Amygdala (tissue), 56 donors: ENCODE measurements at places on chromosomes 11 and 22.

DNA sequence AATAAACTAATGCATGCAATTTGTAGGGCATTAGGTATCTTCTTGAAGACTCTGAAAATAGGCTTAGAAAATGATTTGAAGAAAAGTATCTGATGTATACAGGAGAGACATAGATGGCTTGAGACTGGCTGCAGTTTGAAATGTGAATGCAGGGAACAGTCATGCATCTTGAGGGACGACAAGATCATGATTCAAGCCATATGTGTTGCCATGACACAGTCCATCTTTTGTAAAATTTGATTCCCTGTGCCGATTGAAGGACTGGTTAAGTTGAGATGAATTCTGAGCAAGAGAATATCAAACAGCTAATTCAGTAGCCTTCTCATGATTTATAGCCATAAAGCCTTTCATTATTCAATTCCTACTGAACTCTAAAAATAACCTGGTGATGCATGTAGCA lies 231.6 kb downstream of the CASP12 start:
- no peak for DNase-seq

- no peak for DNase-seq
Measured at GRCh38 chr22:36790648-36791047, 14.7 kb upstream of the IFT27 start.

GRCh38 chr11:93939084-93939760 lies 81.9 kb upstream of the HEPHL1 start:
- DNase-seq, result no peak

DNA sequence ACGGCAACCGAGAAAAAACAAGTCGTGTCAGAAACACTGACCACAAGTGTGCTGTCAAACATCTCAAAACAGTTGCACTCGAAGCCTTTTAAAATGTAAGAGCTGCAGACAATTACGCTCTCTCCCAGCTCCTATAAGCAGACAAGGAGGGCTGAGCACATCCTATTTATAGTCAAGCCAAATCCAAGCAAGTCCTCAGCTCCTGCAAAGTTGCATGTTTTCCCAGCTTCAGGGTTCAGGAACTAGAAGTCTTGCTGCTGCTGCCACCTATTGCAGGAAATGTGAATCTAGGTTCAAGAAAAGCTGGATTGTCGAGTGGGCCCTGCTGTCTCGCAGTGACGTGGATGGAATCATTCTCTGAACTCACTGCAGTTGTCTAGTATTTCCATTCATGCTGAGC lies 15.5 kb downstream of the EFCAB6 start:
- DNase-seq, result no peak

- no peak for DNase-seq
Measured at GRCh38 chr22:32106930-32107329, 52.2 kb downstream of the C22orf42 start.

DNA sequence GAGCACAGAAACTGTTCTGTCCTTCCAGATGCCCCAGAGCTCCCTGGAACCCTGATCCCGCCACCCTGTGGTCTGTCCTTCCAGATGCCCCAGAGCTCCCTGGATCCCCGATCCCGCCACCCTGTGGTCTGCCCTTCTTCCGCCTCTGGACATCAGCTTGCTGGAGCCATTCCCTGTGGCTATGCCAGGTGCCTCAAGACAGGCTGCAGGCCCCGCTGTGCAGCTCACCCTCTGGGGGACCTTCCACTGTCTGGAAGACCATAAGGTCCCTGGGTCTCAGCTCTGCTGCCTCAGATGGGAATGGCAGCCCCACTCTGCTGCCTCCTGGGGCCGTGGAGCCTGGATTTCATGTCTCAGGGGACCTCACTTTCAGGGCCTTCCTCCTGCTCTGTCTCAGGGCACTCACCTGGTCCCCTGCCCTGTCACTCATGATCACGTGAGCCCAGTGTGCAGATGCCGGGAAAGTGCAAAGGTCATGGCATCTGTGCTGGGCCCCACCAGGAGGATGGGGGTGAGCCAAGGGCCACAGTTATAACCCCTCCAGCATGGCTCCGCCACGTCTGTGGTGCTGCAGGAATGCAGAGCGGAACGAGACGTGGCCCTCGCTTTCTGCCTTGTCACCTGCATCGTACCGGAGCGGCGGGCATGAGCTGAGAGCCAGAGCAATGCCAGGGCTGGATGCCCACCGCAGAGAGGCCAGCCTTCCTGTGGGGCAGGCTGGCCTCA lies 1520.7 kb downstream of the BRD1 start:
- no peak for DNase-seq

DNA sequence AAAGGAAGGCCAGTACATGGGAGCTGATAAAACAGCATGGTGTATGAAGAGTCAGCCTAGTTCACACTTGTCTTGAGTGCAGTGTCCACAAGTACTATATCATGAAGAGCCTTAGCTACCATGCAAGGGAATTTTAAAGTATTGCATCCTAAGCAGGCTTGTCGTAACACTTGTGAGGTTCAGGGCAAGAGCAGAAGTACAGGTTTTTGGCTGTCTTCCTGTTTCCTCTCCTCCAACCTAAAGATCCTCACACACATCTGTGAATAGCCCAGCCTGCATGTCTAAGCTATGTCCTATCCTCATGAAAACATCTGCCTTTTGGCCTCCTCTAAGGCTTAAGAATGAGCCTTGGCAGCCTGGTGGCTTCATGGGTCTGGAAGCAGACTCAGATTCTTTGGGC lies 34.6 kb upstream of the TMEM123 start:
- no peak for DNase-seq

DNA sequence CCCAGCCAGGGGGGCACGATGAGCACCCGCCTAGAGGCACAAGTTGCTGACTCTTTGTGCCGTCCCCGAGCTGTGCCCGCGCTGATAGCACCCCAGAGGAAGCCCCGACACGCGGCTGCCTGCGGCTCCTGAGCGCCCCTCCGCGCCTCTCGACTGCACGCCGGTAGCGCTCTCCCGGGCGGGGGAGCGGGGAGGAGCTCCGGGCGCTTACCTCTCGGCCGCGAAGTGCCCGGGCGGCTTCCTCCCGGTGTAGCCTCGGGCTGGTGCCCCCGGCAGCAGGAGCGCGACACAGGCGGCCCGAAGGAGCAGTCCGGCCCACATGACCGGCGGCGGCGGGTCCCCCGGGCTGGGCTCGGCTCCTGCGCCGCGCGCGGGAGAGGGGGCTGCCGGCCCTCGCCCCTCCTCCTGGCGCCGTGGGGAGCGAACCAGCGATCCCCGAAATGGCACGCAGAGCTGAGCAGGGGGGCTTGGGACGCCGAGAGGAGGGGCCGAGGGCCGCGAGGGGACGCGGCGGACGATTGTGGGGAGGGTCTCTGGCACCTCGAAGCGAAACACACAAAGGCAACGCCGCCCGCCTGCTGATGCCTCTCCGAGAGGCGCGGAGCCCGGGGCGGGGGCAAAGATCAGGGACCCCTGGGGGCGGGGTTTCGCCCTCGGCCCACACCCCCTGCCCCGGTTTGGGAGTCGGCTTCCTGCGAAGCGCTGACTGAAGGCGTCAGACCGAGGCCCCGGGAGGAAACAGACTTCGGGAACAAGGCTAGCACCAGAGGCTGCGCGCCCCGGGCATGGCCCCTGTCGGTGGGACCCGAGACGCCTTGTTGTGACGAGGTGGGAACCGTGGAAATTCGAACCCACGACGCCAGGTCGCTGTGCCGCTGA lies at the start of gene VWCE:
Gene VWCE (minus strand): TSS at position 600 of the 879 bp plus-strand sequence. CDS start 279 bp downstream, at position 321.
- DNase-seq, result peak; percentile 39

GRCh38 chr11:100825626-100826025 lies 138.5 kb downstream of the ARHGAP42 start:
- DNase-seq, result no peak

GRCh38 chr11:113992459-113993110 lies 17.7 kb downstream of the HTR3A start:
- DNase-seq, result no peak

GRCh38 chr11:101880222-101880621 lies 34.6 kb upstream of the CEP126 start:
- no peak for DNase-seq

GRCh38 chr11:7449841-7450214 lies 35.5 kb upstream of the OLFML1 start:
- DNase-seq, result no peak
